ENCODE measurements at places on chromosomes 16 and 17.

DNA sequence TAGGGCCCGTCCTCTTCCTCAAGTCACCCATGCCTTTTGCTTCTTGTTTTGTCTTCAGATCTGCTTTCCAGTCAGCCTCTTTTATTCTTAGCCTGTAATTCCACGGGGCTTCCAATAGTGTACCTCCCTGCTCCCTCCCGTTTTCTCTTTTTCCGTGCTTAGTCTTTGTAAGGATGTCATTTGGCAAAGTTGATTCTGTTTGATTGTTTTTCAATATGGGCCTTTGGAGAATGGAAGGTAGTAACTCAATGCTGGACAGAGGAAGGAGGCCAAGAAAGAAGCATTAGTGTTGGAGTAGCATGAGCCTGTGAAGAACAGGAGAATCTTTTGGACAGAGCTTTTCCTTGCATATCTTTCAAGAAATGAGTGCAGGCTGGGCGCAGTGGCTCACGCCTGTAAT is 6.5 kb downstream of the WWP2 start:
- DNase-seq, result no peak

GRCh38 chr17:633641-634101 is 81.0 kb downstream of the VPS53 start:
- no peak for DNase-seq

DNA sequence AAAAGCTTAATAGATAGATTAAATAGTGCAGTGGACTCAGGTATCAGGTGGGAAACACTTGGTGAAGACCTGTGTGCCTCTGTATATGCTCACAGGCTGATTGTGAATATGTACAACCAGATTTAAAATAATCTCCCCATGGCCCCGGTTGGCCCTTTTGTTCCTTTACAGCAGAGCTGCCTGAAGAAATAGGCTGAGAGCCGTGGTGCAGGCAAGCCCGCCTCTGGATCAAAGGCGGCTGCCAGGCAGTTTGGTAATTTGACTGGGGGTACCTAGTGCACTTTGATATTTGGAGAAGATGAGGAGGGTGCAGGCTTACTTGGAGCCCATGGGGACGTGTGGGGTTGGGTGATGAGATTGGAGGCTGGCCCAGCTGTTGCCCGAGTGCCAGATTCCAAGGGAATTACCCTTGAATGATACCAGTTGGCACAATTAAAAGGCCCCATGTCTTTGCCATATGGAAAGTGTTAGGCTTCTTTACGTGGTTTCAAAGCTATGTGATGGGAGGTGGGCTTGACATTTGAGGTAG is 5.0 kb downstream of the NKD1 start:
- DNase-seq, result no peak

GRCh38 chr16:56191156-56191815 is at the start of gene GNAO1:
GNAO1 (plus strand) TSS chr16:56191489; CDS start chr16:56192236, 747 bp downstream.
- peak; percentile 31 for DNase-seq

- DNase-seq, result no peak
Observed at GRCh38 chr17:12851901-12852435, 62.7 kb downstream of the ARHGAP44 start.

- no peak for DNase-seq
Observed at GRCh38 chr16:24253192-24253591, 2.9 kb upstream of the CACNG3 start.

DNA sequence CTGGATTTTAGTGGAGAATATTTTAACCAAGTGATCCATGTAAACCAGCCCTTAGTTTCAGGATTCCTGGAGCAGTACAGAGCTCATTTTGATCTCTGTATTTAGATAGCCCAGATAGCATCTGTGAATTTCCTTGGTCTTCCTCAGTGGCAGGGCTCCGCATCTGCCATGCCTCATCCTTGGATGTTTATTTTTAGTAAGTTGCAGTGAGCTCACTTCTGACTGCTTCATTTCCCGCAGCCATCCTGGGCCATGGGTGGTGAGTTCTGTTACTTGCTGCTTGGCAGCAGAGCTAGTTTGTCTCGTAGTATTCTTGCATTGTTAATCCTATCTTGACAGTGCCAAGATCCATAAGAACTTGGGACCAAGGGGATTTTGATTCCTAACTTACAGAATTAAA is 33.7 kb downstream of the IST1 start:
- DNase-seq, result no peak

DNA sequence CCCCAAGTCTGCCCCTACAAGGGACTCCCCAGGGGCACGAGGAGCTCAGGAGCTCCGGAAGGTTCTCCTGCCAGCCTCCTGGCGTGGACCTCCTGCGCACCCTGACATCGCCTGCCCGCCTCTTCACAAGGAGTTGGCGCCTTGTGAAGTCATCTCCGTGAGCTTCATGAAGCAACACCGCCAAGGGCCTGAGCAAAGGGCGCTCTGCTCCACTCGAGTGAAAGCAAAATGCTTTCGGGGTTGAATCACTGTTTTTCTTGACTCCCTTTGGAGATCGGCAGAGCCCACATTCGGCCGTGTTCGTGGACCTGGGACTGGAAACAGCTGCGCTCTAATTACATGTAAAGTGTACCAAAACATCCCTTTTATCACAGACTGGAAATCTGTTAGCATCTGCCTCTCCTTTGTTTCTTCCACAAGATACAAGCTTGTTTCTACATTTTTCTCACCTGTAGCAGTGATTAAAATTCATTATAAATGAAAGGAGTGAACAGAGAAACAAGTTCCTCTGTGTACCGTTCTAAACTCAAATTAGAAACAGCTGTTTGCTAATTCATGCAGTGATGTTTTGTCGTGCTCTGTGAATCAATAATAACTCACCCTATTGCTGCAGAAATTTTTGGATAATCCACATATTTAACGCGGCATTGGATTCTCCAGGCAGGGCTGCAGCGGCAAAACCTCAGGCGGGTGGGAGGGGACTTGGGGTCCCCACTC is 203.3 kb downstream of the ZNF423 start:
- DNase-seq, result no peak

GRCh38 chr16:71383054-71383773 is 24.7 kb downstream of the CALB2 start:
- DNase-seq, result no peak

DNA sequence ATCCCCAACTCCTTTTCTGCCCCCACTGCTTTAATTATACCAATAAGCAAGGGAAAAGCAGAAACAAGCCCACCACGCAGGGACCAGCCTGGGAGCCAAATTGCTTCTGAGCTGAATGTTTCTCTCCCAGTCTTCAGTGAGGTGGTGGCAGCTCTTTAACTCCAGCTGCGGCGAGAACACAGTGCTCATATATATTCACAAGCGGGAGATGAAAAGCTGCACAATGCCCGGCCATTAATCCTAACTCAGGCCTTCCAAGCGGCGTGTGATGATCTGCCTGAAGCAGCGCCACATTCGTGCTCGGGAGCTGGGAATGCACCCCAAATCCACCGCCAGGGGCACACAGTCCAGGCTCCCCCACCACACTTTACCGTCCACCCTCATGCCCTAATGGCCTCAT is 203.7 kb upstream of the SDK2 start:
- DNase-seq, result no peak

- DNase-seq, result no peak
Observed at GRCh38 chr17:4836221-4836620, 3.1 kb downstream of the MINK1 start.

- DNase-seq, result no peak
Observed at GRCh38 chr17:82107341-82107860, 9.4 kb upstream of the FASN start.

DNA sequence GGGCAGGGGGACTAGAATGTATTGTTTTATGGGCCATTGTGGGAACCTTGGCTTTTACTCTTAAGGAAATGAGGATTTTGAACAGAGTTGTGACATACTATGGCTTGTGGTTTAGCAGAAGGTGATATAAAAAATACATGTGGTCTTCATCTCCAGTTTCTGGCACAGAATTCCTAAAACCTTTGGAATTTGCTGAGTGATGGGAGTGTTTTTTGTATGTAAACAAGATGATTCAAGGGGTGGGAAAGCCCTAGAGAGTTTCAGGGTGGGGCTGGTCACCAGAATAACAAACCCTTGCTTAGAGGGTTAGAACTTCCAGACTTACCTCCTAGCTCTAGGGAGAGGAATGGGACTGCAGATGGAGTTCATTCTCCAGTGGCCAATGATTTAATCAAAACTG is 316.1 kb downstream of the PHKB start:
- DNase-seq, result no peak

GRCh38 chr16:76816475-76816874 is 374.5 kb upstream of the MON1B start:
- DNase-seq, result no peak

DNA sequence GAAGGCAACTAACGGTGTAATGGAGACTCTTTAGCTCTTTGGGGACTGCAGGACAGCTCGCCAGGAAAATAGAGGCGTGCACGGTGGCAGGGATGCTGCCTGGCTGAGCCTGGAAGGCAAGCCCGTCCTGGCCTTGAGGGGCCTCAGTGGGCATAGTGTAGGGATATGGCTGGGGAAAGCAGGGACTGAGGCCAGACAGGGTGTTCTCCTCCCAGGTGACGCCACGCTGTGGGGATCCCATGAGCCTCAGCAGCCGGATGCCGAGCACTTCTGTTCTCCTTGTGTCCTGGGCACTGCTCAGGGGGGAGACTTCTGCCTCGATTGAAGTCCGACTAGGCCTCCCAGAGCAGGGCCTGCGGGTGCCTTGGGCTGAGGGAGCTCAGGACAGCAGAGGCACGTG is 89.2 kb downstream of the NPIPB11 start:
- no peak for DNase-seq

DNA sequence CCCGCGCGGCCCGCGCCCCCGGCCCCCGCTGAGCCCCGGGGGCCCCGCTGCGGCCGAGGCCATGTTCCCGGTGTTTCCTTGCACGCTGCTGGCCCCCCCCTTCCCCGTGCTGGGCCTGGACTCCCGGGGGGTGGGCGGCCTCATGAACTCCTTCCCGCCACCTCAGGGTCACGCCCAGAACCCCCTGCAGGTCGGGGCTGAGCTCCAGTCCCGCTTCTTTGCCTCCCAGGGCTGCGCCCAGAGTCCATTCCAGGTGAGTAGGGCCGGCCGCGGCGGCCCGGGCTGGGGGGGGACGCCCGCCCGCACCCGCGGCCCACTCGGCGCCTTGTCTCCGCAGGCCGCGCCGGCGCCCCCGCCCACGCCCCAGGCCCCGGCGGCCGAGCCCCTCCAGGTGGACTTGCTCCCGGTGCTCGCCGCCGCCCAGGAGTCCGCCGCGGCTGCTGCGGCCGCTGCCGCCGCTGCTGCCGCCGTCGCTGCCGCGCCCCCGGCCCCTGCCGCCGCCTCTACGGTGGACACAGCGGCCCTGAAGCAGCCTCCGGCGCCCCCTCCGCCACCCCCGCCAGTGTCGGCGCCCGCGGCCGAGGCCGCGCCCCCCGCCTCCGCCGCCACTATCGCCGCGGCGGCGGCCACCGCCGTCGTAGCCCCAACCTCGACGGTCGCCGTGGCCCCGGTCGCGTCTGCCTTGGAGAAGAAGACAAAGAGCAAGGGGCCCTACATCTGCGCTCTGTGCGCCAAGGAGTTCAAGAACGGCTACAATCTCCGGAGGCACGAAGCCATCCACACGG is 504 bp downstream of the MAZ start:
- DNase-seq, result no peak

DNA sequence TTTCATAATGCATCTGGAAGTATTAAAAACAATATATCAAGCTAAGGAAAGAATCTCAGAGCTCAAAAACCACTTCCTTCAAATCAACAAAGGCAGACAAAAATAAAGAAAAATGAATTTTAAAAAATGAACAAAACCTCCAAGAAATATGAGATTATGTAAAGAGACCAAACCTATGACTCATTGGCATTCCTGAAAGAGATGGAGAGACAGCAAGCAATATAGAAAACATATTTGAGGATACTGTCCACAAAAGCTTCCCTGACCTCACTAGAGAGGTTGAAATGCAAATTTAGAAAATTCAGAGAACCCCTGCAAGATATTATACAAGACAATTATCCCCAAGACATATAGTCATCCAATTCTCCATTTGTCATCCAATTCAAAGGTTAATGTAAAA is 311.3 kb upstream of the SOX9 start:
- no peak for DNase-seq

DNA sequence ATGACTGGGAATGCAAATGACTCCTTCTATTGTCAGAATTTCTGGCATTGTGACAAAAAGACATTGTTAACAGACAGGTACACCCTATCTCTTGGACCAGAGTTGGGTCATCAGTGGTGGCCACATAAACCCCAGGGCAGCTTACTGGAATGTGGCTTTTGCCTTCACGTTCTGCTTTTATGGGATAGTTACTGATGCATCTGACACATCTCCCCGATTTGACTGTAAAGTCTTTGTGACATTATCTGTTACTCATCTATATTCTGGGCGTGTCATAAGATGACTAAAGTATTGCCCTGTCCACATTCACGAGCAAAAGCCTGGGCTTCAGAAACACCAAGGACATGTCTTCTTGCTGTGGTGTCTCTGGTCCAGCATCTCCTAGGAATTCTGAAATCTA is 18.7 kb upstream of the AQP8 start:
- DNase-seq, result no peak

- DNase-seq, result no peak
Observed at GRCh38 chr16:81641395-81642106, 137.5 kb upstream of the PLCG2 start.

Measured in activated CD4-positive, alpha-beta T cell treated with anti-CD3 and anti-CD28 coated beads for 1 hour (primary cell).